Ascending aorta (tissue), 2 donors: ENCODE measurements at places on chromosomes 6 and 20.
A peak's percentile ranks its signal among the peaks of the same experiment; 100 is the strongest.

GRCh38 chr20:53149890-53150205 lies 177.7 kb downstream of the TSHZ2 start:
- no peak for DNase-seq

DNA sequence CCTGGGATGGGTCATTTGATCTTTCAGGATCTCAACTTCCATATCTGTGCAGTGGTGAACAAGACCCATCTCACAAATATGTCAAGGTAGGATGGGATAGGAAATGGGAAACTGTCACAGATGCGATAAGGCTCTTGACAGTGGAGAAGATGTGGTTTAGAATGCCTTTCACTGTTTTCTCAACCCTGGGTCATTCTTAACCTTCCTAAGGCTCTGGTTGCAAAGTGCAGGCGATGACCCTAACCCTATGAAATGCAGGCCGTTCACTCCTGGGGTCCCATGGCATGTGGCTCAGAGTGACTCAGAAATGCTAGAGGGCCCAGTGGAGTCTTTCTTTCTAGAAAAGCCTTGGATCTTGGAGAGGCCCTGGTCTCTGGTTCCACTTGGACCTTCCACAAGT lies 61.7 kb downstream of the FOXA2 start:
- DNase-seq, result no peak

GRCh38 chr20:24679448-24680047 lies 210.1 kb downstream of the SYNDIG1 start:
- peak; percentile 7 for DNase-seq

- DNase-seq, result no peak
Measured at GRCh38 chr20:51514836-51515235, 27.7 kb downstream of the NFATC2 start.

DNA sequence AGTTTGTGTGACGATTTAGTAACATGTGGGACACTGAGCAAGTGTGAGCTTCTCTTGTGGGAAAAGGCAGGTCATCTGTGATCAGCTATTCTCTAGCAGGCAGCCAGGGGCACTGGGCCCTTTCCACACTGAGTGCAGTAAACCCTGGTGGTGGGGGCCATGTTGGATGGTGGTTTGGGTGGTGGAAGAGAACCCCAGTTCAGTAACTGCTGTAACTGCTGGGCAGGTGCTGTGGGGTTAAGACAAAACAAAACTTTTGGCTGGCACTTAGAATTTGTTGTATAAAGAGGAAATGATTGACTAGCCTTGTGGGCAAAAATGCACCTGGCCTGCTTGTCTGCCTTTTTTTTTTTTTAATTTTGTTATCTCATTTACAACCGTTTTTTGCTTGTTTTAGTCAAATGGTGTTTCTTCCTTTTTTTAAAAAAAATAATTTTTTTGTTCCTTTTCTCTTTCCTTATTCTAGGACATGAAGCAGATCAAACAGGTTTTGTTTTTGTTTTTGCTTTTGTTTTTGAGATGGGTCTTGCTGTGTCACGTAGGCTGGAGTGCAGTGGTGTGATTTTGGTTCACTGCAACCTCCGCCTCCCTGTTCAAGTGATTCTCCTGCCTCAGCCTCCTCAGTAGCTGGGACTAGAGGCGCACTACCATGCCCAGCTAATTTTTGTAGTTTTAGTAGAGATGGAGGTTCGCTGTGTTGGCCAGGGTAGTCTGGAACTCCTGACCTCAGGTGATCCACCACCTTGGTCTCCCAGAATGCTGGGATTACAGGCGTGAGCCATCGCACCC lies 59.8 kb downstream of the IGF2R start:
- no peak for DNase-seq

DNA sequence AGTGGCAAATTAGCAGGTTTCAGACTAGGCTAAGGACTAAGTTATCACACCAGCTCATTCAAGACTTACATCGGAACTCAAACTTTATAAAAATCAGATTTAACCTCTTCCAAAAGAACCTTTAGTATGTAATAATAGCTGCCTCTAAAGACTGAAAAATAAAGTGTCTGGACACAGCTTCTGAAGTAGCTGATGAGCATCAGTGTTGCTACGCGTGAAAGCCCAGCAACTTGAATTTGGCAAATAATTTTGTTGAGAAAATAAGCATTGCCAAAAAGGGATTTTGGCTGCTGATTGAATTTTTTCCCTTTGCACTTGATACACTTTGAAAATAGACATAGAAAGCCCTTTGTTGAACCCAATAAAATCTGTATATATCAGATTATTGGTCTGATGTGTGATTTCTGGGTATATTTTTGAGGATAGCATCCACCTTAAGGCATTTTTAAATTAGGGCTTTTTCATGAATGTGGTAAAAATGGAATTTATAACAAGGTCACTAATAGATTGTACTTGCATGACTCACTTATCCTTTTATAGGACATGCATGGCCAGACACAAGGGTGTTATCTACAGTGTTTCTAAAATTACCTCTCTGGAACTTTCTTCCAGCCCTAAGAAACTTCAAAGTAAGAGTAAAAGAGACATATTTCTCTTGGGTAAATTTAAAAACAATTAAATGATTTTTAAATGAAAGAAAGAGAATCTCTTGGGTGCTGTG lies 350.4 kb downstream of the TENT5A start:
- DNase-seq, result no peak
